ENCODE measurements at places on chromosomes 16 and 17. TPM values are rescaled to one million over a fixed set of nuclear protein-coding genes. Genes with fewer than 3 reads are reported as not detected.

FBXL16 gene
- not detected for total RNA-seq

DNA sequence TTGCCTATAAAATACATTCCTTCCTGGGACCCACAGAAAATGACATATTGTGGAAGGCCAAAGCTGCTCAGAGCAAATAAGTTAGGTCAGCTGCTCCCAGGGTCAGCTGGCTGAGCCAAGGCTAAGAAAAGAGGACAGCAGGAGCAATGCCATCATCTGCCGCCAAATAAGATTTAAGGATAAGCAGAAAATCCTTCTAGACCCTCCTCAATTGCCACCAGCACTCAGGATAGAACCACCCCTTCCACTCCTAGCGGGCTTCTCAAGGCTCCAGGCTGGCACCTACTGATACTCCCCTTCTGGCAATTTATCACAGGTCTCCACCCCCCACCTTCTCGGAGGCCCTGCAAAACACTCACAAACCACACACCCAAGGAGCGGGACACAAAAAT, 22.9 kb downstream of the MBTPS1 start:
- H3K4me1 ChIP-seq: no peaks in the 10 kb centered on the region
- H3K36me3 ChIP-seq: peaks cover 51% of the 10 kb centered on the region
- no peaks in the 10 kb centered on the region for H3K27me3 ChIP-seq
- no peak overlapping the region for H3K4me3 ChIP-seq
- H3K27ac ChIP-seq: no peak overlapping the region
- DNase-seq: no peak

DNA sequence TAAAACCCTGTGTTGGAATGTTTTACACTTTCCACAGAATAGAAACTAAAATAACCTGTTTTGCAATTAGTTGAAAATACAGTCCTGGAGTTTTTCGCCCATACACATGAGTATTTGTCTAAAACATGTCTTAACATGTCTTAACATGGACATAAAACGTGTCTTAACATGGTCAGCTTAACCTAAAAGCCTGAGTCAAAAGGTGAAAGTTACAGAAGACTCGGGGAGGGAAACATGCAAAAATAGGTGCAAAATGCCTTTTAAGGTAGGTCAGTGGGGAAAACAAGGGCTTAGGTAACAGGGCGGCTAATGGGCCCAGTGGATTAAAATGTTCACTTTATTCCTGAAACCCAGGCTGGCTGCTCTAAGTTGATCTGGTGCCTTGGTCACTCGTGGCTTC, 56.1 kb upstream of the RBL2 start:
- no peak overlapping the region for H3K27ac ChIP-seq
- H3K27me3 ChIP-seq: peaks cover 9% of the 10 kb centered on the region
- H3K36me3 ChIP-seq: no peaks in the 10 kb centered on the region
- H3K4me1 ChIP-seq: no peaks in the 10 kb centered on the region

DNA sequence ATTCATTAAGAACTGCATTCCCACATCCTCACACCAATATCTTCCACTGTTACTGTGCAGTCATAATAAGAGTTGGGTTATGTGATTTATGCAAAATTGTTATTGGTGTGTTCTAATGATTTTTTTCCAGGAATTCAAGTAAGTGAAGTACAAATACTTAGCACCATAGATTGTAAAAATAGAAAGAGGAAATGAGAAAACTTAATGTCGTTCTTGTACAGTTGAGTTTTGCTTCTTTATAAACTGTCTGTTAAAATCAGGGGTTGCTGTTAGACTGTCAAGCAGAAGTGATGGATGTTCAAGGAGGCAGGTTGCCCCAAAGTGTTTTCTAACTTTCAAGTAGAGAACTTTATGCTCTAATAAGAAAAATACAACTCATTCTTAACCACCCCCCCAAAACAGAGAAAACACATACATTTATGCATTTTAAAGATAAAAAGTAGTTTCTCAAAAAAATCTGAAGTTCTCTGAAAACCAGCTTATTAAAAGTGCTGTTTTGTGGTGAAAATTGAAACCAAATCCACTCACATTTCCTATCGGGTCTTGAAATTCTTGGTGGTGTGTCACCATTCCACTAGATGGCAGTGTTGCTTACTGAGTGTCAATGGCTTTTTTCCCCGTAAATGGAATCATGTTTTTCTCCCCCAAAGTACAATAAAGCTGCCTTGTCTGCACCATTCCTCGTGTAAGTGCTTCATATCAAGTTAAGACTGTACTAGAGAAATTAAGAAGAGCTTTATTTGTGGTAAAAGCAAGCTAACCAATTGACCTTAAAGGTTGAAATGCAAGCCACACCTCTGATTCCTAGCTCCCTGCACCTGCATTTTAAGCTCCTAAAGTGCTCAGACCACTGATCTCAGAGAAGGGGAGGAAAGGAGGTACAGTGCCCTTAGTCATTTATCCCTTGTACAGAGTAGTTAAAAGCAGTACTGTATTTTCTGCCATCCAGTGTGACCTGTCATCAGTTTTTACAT, 4.7 kb upstream of the IGSF6 start:
- H3K36me3 ChIP-seq: peaks cover 19% of the 10 kb centered on the region
- DNase-seq: peak; percentile 76
- 0 out of 2 replicates have a peak, but pooled peaks cover 6% of the 10 kb centered on the region for H3K4me1 ChIP-seq
- H3K27me3 ChIP-seq: no peaks in the 10 kb centered on the region
- H3K4me3 ChIP-seq: no peak overlapping the region

DNA sequence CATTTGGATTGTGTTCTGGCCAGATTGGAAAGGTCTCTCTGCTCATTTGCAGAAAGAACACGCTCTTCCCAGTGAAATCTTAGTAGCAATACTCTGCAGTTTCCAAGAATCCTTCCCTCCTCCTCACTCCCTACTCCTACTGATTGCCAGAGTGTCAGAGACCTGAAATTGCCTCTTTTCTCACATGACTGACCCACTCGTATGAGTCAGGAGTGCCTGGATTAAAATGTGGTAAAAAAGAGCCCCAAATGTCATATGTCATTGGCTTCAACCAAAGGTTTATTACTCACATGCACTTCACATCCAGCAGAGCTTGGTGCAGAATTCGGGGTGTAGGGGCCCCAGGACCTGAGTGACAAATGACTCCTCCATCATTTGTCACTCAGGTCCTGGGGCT, 39.7 kb upstream of the IRX3 start:
- peaks cover 9% of the 10 kb centered on the region for H3K4me1 ChIP-seq
- H3K4me3 ChIP-seq: no peak overlapping the region
- no peak overlapping the region for H3K27ac ChIP-seq
- peak; percentile 70 for DNase-seq
- no peaks in the 10 kb centered on the region for H3K27me3 ChIP-seq

DNA sequence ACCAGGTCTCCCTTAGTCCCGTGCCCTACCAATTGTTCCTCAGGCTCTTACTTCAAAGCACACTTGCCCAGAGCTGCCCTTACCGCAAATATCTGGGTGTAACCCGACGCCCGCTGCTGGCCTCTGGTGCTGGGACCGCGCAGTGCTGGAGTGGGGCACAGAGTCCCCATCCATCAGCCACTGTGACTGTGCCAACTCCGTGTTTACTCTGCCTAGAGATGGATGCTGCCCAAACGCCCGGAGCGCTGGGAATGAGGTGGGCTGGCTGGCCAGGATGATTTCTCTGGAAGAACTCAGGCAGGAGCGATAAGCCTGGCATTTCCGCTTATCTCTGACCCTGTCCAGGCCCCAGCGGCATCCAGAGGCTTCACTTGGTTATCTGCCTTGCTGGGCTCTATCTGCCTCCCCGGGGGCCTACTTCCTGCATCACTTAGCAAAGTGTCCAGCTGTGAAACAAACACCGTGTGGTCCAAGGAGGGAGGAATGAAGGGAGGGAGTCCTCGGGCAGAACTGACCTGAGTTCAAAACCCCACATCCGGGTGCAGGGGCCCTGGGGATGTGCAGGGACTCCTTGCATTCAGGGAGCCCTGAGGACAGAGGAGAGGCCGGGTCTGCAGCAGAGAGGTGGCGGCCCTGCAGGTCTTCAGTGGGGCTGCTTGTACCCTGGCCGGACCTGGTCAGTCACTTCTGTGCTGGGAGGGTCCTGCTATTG, 9.4 kb upstream of the MYLK3 start:
- no peak for DNase-seq
- no peaks in the 10 kb centered on the region for H3K4me1 ChIP-seq
- H3K4me3 ChIP-seq: no peak overlapping the region
- no peak overlapping the region for H3K27ac ChIP-seq

DNA sequence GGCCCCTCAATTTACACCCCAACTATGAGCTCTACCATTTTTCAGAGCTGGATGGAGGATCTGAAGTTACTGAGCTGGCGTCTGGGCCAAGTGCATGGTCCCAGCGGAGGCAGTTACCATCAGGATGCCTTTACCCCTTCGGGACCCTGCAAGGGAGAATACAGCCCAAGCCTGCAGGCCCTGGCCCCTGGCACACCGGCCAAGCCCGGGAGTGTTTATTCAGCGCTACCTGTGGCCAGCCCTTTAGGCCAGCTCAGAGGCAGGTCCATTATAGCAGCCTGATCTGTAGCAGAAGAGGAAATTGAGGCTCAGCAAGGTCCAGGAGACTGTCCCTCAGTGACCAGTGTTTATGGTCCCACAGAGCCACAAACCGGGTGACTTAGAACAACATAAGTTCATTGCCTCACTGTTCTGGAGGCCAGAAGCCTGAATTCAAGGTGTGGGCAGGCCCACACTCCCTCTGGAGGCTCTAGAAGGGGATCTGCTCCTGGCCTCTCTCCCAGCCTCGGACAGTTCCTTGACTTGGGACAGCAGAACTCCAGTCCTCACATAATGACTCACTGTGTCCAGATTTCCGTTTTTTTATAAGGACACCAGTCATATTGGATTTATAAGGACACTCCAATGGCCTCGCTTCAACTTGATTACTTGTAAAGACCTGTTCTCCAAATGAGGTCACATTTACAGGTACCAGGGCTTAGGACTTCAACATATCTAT, 8.8 kb downstream of the SEC14L5 start:
- H3K4me3 ChIP-seq: no peak overlapping the region
- peaks cover 5% of the 10 kb centered on the region for H3K27me3 ChIP-seq
- no peak for DNase-seq
- no peaks in the 10 kb centered on the region for H3K36me3 ChIP-seq
- no peak overlapping the region for H3K27ac ChIP-seq

DNA sequence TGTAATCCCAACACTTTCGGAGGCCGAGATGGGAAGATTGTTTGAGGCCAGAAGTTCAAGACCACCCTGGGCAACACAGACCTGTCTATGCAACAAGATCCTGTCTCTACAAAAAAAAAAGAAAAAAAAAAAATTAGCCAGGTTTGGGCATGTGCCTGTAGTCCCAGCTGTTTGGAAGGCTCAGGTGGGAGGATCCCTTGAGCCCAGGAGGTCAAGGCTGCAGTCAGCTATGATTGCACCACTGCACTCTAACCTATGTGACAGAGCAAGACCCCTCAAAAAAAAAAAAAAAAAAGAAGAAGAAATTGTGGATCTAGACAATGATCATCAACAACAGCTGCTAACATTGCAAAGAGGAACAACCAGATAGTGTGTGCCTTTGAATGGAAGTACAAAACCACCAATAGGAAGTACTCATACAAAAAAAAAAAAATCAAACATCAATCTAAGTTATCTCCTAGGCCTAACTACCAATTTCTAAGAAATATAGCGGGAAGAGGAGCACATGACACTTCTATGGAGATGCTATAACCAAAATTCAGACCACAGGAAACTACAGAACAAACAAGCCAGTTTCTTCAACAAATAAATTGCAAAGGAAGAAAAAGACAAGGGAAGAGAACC, 258.7 kb downstream of the MRTFB start:
- H3K4me1 ChIP-seq: peaks cover 4% of the 10 kb centered on the region
- peaks cover 21% of the 10 kb centered on the region for H3K36me3 ChIP-seq
- DNase-seq: no peak

SMIM36 gene
- not detected for total RNA-seq

DNA sequence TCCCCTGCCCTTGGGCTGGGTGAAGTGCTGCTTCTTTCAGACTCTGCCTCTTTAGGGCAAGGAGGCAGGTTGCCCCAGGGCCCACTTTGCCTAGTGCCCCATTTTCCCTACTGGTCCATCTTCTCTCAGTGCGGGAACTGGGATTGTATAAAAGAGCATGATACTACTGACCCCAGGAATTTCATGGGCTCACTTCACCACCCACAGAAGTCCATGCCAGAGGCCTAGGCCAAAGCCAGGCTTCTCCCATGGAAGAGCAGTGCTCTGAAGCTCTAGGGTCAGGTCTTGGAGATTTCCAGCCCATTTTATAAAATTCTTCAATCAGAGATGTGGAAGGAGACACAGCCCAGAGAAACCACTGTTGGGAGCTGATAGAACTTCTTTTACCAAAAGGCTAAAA, 5.7 kb downstream of the CACNG1 start:
- no peak overlapping the region for H3K27ac ChIP-seq
- no peak for DNase-seq
- H3K4me3 ChIP-seq: no peak overlapping the region
- H3K4me1 ChIP-seq: no peaks in the 10 kb centered on the region

GRCh38 chr16:31084584-31085302, 4.0 kb downstream of the PRSS53 start:
- no peaks in the 10 kb centered on the region for H3K27me3 ChIP-seq
- no peaks in the 10 kb centered on the region for H3K4me1 ChIP-seq
- DNase-seq: no peak
- H3K36me3 ChIP-seq: 0 out of 2 replicates have a peak, but pooled peaks cover 5% of the 10 kb centered on the region

DNA sequence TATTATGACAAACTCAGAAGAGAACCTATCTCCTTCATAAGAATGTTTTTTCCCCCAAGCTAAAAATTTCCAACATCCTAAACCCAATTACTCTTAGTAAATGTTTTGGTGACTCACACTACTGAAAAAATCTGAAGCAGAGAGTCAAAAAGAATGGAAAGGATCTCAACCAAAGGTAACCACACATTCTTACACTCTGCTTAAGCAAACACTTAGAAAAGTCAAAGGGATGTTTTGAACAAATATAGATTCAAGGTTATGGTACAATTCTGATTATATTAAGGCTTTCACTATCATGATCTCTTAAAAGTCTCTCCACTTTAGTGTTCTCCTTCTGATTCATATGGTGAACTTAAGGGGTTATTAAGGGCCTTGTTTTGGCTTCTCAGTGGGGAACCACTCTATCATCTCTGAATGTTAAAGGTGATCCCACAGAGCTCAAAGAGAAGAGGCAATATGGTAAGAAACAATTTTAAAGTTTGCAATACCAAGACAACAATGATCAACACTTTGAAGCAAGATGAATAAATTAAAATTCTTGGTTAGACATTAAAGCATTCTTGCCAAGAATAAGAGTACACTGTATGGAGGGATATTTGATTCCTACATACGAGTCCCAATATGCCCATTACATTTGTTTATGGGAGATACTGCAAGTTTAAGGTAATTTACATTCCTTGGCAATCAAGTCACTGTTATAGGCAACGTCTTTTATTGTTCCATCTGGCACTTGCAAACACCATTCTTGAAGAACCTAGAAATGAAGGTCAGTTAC, 69.2 kb downstream of the CDC27 start:
- H3K27ac ChIP-seq: peak overlapping the region; percentile 80
- peak; percentile 73 for DNase-seq
- H3K36me3 ChIP-seq: peaks cover 18% of the 10 kb centered on the region
- no peak overlapping the region for H3K4me3 ChIP-seq
- H3K4me1 ChIP-seq: peaks cover 33% of the 10 kb centered on the region
- H3K27me3 ChIP-seq: no peaks in the 10 kb centered on the region

BAHCC1 gene
- 5.2 TPM for total RNA-seq

- no peak overlapping the region for H3K4me3 ChIP-seq
- DNase-seq: no peak
- H3K4me1 ChIP-seq: no peaks in the 10 kb centered on the region
- no peaks in the 10 kb centered on the region for H3K36me3 ChIP-seq
- no peaks in the 10 kb centered on the region for H3K27me3 ChIP-seq
These were observed 23.9 kb downstream of the PITPNM3 start for GRCh38 chr17:6532441-6532885.
